ENCODE measurements at places on chromosomes 3 and 15.

GRCh38 chr15:88835119-88835518 is 31.9 kb downstream of the ACAN start:
- no peak for DNase-seq

DNA sequence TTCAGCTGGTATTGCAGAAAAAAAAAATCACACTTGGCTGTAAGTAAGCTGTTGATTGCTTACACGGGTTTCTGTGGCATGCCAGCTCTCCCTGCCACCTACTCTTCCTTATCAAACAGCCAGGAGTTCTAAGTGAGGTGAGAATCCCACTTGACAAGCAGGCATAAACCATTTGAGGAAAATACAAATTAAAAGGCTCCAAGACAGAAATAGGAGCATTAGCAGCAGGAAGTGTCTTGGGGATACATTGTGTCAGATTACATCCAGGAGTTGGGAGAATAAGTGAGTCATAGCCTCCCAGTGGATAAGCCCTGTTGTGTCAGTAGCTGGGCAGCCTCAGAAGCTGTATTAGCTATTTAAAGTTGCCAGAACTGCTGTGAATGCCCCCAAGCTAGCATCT is 256.0 kb downstream of the CNTN4 start:
- DNase-seq: no peak

DNA sequence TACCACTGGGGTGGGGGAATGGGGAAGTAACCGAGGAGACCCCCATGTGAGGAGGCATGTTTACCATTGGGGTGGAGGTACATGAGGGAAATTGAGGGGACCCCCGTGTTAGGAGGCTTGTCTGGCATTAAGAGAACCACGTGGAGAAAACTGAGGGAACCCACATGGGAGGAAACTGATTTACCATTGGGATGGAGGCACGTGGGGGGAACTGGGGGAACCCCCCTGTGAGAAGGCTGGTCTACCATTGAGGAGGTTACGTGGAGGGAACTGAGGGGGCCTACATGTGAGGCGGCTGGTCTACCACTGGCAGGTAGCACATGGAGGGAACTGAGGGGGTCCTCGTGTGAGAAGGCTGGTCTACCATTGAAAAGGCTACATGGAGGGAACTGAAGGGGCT is 159.4 kb downstream of the FBLN2 start:
- no peak for DNase-seq

DNA sequence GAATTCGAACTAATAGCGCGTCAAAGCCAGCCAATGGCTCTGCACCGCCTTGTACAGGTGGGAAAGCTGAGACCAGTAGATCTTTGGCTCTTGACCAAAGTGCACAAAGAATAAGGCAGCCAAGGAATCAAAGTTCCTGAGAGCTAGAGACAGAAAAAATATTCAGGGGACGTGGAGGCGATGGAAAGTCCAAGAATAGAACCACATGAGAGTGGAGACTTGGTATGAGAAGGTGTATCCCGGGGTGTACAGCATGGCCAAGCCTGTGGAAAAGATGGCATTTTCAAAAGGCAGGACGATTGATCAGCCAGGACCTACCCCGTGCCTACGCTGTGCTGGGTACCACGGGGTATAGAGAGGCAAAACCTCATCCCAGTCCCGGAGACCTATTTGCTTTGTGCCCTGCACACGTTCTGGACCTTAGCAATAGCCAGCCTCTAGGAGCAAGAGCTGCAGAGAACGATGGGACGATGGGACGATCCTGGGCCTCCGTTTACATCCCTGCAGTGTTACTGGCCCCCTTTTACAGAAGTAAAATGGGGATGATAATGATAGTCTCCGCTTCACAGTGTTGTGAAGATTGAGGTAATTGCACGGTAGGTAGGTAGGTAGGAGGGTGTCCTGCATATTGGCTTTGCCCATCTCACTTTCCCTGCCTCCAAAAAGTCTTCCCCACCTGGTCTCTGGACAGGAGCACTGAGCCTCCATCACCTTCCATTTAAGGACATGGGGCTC is 583 bp upstream of the RBSN start:
- no peak for DNase-seq

DNA sequence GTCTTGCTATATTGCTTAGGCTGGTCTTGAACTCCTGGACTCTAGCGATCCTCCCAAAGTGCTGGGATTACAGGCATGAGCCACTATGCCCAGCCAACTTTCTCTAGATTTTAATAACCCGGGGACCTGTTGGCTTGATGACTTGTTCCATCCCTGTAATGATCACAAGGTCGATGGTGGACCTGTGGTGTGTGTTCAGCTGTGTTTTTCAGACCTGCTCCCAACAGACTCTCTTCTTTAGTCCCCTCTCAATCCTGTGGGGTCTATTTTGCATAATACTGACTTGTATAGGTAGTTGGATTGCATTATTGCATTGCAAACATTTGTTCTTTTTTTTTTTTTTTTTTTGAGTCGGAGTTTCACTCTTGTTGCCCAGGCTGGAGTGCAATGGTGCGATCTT is 1.9 kb downstream of the MAP2K1 start:
- DNase-seq: no peak

DNA sequence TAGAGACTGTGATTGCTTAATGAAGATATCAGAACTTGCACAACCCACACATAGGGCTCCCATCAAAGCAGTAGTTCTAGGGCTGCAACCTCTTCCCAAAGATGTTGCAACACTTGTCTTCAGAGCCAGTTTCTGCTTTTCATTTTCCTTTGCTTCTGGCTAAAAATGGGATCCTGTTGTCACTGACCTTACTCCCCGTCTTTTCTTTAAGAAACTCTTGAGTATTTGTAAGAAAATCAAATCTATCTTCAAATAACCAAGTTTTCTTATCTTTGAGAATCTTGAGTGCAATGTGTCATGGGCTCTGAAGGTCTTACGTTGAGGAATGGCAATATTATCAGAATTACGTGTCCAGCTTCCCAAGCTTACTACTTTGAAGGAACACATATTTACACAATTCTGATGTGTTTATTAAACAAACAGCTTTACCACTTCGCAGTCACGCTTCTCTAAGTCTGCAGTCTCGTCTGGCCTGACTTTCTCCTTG is 24.1 kb downstream of the CACNA1D start:
- DNase-seq: no peak

- no peak for DNase-seq
These were observed 40.0 kb downstream of the TMEM45A start for GRCh38 chr3:100532411-100532810.

DNA sequence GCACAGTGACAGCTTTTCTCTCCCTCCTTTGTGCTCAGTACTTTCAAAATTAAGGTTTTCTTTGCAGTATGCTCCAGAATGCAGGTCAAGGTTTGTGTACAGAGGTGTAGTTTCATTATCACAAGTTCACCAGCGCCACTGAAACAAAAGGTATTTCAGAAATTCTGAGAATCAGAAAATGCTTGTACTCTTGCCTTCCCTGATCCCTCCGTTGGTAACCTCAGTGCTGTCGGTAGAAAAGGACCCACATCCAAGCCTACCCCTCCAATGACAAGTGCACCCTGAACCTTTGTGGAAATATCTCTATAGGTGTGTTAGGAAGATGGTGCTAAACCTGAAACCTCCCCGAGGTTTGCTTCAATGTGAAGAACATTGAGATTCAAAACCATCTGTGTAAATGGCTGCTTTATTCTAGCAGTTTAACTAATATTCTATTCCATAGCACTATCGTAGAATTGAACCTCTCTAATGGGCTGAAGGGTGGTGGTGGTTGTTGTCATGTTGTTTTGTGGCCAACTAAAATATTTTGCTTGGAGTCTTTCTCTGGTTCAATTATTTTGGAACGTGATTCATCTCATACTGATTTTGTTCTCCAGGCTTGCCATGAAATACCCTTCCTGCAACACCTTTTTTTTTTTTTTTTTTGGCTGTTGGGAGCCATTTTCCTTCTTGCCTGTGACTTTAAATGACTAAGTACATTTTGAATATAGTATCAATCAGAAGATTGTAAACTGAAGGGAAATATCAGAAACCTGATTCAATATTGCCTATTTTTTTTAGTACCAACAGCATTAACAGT is 20.7 kb downstream of the ZBTB38 start:
- DNase-seq: no peak

DNA sequence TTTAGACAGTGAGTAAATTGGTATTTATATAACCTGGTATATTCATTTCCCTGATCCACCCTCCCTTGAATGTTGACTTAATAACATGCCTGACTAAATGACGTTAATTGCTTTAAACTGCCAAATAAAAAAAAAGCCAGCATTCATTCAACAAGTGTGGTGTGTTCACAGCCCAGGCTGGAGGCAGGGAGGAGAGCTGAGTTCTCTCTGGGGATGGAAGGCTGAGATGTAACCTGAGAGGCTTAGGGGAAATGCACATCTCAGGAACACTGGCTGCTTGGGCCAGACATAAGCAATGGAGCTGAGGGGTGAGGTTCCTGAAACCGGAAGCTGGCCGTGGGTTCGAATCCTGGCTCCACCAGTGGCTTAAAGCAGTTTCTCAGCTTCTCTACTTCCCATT is 17.3 kb downstream of the CACNA2D3 start:
- no peak for DNase-seq

Measured in stimulated activated CD8-positive, alpha-beta memory T cell treated with anti-CD3 and anti-CD28 coated beads, Interleukin-15, amount 100 ng/mL, for 4 hours (primary cell).